ENCODE measurements at places on chromosomes 16 and 17. TPM values are rescaled to one million over a fixed set of nuclear protein-coding genes. Genes with fewer than 3 reads are reported as not detected.

DNA sequence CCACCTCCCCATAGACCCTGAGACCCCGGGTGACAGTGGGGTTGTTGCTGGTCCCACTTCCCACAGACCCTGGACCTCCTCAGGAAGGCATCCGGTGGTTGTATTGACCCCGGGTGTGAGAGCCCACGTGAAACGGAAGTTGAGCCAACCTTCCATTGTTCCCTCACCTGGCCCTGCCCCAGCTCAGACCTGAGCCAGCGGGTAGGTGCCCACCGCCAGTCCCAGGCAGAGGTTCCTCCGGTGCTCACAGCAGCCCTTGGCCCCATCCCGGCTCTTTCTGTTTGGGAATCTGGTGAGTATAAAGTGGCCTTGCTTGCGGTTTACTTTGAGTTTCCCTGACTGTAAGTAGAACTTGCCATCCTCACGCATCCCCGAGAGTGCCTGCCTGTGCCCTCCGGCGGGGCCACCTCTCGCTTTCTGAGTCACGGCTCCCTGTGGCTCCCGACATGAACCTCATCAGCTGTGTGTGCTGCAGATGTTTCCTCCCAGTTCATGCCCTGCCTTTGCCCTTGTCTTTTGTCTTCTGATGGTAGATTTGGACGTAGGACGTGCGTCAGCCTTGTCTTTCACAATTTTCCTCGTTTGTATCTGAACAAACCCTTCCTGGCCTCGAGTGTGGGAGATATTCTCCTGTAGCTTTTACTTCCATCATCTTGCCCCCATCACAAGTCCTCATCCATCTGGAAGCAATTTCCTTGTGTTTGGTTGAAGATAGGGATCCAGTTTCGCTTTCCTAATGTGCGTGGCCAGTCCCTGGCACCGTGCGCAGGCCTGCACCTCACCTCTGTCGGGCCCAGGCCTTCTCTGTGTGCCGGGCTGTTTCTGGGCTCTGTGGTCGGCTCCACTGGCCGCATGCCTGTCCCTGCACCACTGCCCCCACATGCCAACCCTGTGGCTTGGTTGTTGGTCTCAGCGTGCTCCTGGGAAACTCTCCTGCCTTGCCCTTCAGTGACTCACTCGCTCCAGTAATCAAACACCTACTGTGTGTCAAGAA is 76.0 kb downstream of the METRNL start:
- DNase-seq = no peak

- no peak for DNase-seq
Observed at GRCh38 chr16:58038219-58038641, 12.7 kb downstream of the MMP15 start.

- no peak for DNase-seq
Observed at GRCh38 chr17:49589577-49589927, 13.9 kb downstream of the NXPH3 start.

GRCh38 chr16:21647562-21648164 is 4.7 kb downstream of the IGSF6 start:
- DNase-seq = no peak

DNA sequence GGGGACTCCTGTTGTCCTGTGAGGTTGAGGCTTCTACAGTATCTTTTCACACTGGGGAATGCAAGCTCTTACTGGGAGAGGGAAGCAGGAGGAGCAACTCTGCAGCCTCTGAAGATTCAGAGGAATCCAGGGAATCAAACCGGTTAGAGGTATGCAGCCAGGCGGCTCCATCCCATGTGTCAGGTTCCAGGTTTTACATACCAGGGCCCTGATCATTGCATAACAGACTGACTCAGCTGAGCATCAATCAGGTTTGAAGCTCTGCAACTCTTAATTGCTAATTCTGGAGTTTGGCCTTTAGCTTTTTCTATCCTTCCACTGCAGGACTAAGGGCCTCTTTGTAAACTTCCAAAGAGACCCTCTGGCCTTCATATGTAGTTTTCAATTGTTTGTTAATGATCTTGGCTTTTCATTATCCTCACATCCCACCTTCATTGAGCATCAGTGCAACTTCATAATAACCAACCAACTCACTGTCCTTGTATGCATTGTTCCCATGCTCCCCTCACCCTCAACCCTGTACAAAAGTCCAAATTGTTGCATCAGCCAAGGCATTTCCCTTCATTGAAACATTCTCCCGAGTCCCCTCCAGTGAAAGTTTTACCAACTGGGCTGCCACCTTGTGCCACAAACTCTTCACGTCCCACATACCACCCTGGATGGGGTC is 59.7 kb upstream of the DHX40 start:
- no peak for DNase-seq

- no peak for DNase-seq
Observed at GRCh38 chr17:4006165-4006589, 41.9 kb upstream of the ATP2A3 start.

GRCh38 chr17:77471984-77472461 is 331.3 kb downstream of the SEC14L1 start:
- no peak for DNase-seq

DNA sequence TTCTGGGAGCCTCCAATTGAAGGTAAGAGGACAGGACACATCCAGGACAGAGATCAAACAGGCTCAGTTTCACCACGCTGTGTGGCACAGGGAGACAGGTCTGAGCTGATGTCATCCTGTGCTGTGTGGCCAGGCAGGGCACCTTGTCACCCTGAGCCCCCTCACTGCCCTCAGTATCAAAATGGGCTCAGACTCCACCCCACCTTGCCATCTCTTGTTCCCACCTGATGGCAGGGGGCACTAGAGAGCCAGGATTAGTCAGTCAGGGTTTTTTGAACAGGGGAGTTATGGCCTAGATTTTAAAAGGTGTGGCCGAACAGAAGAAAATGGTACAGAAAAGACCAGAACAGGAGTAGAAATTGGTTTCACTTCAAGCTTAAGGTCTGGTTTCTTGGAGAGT is 2.6 kb downstream of the KAT2A start:
- DNase-seq = no peak

DNA sequence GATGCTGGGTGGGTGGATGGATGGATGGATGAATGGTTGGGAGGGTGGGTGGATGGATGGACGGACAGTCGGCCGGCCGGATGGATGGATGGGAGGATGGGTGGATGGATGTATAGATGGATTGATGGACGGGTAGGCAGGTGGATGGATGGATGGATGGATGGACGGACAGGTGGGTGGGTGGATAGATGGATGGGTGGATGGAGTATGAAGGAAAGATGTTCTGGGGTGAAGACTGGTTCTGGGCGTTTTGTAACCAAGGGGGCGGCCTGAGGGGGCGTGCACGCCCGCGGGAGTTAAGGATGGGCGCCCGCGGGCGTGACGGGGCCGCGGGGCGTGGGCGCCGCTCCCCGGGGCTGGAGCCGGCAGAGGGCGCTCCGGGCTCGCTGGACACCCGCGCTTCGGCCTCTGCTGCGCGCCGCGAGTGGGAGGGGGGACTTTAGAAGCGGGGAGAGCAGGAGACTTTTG is at the start of gene NECAB2:
NECAB2 (plus strand) TSS at position 407 of the 468 bp plus-strand sequence. CDS start 405 bp downstream, outside the sequence.
- no peak for DNase-seq

DNA sequence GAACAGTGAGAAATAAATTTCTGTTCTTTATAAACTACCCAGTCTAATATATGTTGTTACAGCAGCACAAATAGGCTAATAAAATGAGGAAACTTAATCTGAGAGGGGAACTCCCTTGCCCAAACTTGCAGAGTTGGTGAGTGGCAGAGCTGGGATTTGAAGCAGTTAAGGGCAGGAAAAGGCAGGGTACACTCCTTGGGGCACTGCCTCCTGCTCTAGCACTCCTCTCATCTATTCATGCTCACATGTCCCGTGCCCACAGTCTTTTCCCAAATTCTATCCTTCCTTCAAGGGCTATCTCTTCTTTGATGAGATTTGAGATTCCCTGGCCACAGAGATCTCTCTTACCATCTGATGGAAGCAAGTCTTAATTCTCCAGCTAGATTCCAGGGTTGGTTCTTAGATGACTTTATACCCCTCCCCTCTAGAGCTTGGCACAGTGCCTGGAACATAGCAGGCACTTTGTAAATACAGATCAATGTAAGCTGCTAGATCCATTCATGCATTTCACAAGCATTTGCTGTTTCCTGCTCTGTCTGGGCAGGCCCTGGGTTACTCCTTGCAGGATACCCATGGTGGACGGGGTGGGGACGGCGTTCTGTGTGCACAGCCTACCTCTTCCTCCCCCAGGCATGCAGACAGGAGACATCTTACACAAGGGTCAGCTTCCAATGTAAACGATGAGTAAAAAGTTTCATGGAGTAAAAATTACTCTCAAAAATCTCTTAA is 39.2 kb upstream of the ABCC12 start:
- peak; percentile 18 for DNase-seq

DNA sequence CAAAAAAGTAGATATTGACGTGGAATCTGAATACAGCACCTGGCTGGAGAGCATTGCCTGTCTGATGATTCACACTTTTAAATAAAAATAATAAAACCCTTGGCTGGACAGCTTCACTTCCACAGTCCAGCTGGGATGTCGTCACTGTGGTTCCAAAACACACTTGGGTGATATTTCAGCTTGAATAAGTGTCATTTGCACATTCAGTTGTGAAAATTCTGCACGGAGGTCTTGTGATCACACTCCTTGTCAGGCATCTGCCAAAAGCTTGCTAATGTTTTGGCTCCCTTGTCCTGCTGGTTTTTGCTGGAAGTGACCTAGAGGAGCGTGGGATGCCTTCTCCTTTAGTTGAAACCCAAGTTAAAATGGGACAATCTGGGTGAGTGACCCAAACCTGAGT is 60.7 kb downstream of the PCTP start:
- DNase-seq = no peak

DNA sequence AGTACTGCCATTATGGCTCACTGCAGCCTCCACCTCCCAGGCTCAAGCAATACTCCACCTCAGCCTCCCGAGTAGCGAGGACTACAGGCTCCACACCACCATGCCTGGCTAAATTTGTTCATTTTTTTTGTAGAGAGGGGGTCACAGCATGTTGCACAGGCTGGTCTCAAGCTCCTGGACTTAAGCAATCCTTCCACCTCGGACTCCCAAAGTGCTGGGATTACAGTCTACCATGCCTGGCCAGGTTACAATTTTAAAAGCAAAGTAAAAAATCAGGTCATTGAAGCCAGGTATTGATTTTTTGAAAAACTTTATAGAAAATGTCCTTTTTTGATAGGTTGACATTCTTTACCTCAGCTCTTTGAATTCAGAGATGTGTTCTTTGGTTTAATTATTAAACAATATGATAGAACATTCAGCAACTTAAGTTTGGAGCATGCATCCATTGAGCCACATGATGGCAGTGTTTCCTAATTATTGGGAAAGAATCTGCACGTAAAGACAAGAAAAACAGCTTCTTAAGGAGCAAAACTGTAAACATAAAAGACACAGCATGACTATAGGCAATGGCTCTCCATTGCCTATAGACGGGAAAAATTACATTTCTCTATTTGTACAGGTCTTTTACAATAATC is 1.7 kb upstream of the SLC16A11 start:
- DNase-seq = peak; percentile 63

DNA sequence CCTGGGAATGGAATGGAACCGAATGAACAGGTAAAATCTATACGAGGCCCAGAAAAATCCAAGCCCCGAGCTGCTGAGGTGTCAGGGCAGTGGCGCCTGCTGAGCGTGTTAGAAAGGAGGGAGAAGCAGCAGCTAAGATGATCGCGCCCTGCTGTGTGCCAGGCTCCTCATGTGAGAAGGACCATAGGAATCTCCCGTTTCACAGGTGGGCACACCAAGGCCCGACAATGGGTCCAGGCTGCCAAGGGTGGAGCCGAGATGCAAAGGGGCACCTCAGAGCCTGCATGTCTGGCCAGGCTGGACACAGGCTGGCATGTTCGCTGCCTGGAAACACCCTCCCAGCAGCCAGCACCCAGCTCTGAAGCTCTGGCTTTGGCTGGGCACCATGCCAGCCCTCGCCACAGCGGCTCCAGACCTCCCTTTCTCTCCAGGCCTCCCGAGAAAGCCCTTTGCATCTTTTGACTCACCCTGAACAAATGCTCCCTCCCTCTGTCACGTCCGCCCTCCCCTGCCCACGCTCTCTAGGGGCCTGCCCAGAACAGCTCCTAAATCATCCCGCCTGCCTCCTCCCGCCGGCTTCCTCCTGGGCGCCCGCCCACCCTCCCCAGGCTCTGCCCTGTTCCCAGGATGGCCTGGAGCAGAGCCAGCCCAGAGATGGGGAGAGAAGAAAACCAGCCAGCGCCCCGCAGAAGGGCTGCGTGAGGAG is 217.8 kb upstream of the GSE1 start:
- DNase-seq = peak; percentile 97

DNA sequence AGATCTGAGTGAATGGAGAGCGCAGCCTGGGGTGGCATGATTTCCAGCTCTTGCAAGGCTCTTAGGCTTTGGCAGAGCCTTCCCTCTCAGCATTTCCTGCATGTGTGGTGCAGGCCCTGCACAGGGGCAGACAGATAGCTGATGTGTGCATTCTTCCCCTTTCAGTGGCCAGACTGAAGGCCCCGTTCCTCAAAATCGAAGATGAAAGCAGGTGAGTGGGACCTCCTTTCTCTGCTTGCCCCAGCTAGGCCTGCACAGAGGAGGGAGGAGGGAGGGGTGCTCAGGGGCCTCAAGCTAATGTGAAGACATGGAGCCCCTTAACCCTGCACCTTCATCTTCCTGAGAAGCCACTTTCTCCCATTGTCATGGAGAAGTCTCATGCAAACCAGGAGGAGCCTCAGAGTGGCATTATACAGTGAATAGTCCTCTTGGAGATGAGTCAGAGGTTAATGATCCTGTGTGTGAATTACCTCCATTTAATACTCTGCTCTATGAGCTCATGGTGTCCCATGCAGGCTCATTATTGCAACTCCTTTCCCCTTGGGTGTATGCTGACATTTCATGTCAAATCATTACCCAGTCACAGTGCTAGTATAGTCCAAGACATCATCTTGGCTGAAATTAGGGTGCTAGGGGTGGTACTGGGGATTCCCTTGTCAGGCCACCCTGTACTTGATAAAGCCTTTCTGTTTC is 20.4 kb upstream of the ADAM11 start:
- peak; percentile 66 for DNase-seq

DNA sequence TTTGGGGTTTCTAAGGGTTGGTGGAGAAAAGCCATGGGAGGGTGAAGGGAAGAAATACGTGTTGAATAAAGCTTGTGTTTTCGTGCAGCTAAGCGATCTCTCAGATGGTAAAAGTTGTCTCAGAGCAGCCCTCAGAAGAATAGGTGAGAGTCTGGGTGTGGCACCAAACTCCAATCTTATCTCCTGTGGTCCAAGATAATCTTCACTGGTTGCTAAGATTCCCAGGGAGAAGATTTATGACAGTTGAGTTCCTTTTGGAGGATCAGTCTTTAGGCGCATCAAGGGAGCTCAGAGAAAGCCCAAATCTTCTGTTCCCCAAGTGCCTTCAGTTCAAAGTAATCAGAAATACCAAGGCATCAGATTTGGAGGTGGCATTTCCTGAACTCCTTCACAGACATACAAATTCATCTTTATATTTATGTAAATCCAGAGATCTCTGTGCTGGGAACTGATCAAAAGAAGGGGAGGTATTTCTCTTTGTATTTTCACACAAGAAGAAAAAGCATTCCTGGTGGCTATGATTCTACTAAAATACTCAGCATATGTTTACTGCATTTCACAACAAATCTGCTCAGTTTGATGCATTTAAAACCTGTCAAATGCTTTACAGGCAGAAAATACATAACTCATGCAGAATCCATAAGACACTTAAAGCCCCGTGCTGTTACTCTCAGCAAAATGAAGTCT is 102.9 kb downstream of the ABCC12 start:
- no peak for DNase-seq

Gene SDR42E2
- total RNA-seq = not detected

Gene TUBB3
- total RNA-seq = 116 TPM

Gene CISD3
- total RNA-seq = 23.0 TPM

Gene CEMP1
- total RNA-seq = not detected

Gene MKS1
- 33.7 TPM for total RNA-seq

Gene ZSWIM7
- 7.8 TPM for total RNA-seq

Gene C16orf96
- total RNA-seq = not detected

Gene USP43
- total RNA-seq = 5.3 TPM

Gene KRT31
- not detected for total RNA-seq
